ENCODE measurements at places on chromosomes 2 and 18.

GRCh38 chr2:96899413-96899741, 29.5 kb upstream of the SEMA4C start:
- DNase-seq, result no peak

DNA sequence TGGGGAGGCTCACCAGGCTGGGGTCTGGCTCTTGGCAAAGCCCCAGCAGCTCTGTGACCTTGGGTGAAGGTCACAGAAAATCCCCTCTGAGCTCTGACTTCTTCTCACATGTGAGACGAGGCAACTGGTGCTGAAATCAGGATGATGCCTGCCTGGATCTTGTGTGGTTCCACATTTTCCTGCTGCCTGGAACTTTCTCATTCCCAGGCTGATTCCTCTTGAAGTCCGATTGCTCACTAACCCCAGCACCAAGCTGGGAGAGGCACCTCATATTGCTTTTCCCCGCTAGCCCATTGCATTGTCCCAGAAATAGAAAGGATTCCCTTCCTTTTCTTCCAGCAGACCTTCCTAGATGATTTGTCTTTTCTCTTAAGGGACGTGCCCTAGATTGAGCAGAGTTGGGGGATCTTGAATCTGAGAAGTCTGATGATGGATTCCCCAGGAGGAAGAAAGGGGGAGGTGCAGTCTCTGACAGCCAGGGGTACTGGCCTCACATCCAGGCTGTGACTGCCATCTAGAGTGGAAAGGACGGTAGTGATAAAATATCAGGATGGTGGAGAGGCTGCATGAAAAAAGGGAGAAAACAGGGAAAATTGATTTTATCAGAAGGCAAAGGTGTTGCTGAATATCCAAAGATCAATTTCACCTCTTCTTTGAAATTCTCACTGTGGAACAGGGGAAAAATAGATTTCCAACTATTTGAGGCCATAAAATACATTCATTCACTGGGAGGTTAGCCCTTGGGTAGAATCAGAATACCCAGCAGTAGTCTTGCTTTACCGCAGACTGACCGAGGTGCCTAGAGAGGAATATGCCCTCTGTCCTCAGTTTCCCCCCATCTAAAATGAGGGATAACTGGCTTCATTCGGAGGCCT, 96.3 kb downstream of the FAM210A start:
- DNase-seq, result peak; percentile 14

DNA sequence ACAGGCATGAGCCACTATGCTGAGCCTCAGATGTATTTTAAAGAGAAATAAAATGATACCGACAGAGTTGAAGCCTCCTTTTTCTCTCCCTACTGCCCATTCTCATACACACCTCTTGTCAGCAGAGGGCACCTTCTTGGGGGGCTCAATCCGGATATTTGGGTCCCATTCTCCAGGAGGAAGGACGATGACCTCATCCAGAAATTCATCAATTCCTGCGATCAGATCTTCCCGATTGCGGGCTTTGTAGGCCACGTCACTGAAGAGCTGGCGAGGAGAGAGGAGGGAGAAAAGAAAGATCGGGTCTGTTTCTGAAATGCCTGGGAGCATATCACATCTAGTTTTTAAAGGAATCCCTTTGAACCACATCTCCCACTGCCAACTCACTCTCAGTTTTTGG, 54.4 kb downstream of the MTHFD2 start:
- DNase-seq, result no peak

DNA sequence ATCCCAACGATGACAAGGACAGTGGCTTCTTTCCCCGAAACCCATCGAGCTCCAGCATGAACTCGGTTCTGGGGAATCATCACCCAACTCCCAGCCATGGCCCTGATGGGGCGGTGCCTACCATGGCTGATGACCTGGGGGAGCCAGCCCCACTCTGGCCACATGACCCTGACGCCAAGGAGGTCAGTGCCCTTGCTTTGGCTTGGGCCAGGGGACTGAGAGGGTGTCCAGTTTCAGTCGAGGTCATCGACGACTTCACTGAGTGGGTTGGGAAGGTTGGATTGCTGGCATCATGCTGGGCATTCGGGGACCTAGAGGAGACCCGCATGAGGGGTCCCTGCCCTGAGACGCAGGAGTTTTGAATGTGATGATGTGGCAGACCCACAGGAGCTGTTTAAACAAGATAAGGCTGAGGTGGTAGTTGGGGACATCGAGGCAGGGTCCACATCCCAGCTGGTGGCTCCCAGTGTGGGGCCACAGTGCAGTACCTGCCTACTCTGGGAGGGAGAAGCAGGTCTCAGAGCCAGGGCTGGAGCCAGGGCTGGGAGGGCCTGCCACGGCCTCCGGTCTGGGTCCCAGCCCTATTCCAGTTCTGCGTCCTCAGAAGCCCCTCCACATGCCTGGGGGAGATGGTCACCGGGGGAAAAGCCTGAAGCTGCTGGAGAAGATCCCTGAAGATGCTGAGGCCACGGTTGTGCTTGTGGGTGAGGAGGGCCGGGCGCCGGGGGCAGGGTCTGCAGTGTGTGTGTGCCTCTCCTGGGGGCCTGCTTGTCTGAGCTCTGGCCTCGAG, 6.0 kb downstream of the SLC4A3 start:
- DNase-seq, result no peak

- DNase-seq, result no peak
These were observed 61.9 kb downstream of the PLEKHA3 start for GRCh38 chr2:178542161-178542560.
